NCI-H1436 treated with DMSO at 0.1 percent for 48 hours (cell line): ENCODE measurements at places on chromosomes 4 and X.

- no peak for DNase-seq
These were observed 11.8 kb upstream of the ZNF630 start for GRCh38 chrX:48083212-48083611.

DNA sequence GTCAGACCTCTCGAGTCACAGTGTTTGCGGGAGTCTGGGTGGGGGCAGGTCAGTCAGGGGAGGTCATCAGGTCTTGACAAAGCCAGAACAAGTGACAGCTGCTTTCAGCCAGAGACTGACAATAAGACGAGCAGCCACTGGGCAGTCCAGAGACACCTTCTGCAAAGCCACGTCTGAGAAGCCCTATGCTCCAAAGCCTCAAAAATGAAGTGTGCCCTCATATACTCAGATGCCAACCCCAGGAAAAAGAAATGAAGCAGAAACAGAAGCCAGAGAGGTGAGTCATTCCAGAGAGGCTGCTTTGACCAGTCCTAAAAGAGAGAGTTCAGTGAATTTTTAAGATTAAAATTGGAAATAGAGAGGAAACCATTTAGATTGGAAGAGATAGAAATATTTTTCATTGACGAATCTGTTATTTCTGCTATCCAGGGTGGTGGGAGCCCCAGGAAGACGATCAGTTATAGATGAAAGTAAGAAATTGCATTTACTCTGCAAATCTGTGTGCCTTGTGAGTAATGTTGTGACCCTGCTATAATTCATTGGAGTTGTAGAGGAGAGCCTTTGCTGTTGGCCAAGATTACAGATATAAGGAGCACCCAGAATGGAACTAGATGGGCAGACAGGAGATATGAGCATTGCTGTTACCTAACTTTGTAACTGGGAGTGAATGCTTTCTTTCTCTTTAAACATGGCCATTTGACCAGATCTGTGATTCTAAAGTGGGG is 77.9 kb downstream of the LRRC66 start:
- DNase-seq: no peak

- no peak for DNase-seq
These were observed 177.7 kb downstream of the ADAMTS3 start for GRCh38 chr4:72391281-72391680.

- DNase-seq: no peak
These were observed 635.6 kb downstream of the STPG2 start for GRCh38 chr4:97507587-97508245.

- DNase-seq: no peak
These were observed 63.2 kb downstream of the QDPR start for GRCh38 chr4:17448689-17449088.
